ENCODE measurements at places on chromosomes 6 and 20. TPM values are rescaled to one million over a fixed set of nuclear protein-coding genes. Genes with fewer than 3 reads are reported as not detected.

DNA sequence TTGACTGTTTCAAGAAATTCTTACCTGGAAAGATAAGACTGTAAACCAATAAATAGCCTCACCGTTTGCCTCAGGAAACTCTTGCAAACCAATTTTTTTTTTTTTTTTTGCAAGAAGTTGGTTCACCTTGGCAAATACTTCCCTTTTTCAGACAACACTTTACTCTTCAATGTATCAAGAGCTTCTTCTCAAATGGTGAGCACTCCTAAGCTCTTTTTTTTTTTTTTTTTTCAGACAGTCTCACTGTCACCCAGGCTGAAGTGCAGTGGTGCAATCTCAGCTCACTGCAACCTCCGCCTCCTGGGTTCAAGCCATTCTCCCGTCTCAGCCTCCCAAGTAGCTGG is 22.7 kb upstream of the SNTA1 start:
- no peak overlapping the region for H3K27ac ChIP-seq
- no peaks in the 10 kb centered on the region for H3K36me3 ChIP-seq
- no peak for DNase-seq
- no peaks in the 10 kb centered on the region for H3K27me3 ChIP-seq
- no peak overlapping the region for H3K4me3 ChIP-seq

DNA sequence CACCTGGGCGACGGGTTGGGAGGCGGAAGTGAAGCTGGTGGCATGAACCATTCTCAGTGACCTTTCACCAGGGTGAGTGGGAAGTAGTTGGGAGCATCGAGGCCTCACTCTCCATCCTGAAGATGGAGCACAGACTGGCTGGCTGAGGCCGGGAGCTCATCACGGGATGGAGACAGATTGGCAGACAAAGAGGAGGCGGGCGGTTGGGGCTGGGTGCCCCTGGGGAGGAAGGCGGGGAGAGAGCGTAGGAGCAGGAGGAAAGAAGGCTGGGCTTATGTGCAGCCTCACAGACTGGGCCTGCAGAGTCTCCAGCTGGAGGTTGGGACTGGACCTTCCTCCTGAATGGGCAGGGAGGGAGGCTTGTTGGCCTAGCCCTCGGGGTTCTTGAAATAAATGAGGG is 44.2 kb upstream of the SCRT2 start:
- no peak for DNase-seq
- peaks cover 5% of the 10 kb centered on the region for H3K27me3 ChIP-seq
- no peaks in the 10 kb centered on the region for H3K4me1 ChIP-seq
- H3K36me3 ChIP-seq = no peaks in the 10 kb centered on the region
- no peak overlapping the region for H3K4me3 ChIP-seq
- H3K27ac ChIP-seq = no peak overlapping the region

GRCh38 chr6:45299096-45299581 is 29.0 kb upstream of the RUNX2 start:
- no peaks in the 10 kb centered on the region for H3K36me3 ChIP-seq
- no peaks in the 10 kb centered on the region for H3K27me3 ChIP-seq
- no peak overlapping the region for H3K27ac ChIP-seq
- H3K4me3 ChIP-seq = no peak overlapping the region
- H3K4me1 ChIP-seq = no peaks in the 10 kb centered on the region

GRCh38 chr6:23659125-23659524 is 466.9 kb upstream of the NRSN1 start:
- no peaks in the 10 kb centered on the region for H3K4me1 ChIP-seq
- no peaks in the 10 kb centered on the region for H3K36me3 ChIP-seq
- no peak overlapping the region for H3K4me3 ChIP-seq
- H3K27me3 ChIP-seq = no peaks in the 10 kb centered on the region

DNA sequence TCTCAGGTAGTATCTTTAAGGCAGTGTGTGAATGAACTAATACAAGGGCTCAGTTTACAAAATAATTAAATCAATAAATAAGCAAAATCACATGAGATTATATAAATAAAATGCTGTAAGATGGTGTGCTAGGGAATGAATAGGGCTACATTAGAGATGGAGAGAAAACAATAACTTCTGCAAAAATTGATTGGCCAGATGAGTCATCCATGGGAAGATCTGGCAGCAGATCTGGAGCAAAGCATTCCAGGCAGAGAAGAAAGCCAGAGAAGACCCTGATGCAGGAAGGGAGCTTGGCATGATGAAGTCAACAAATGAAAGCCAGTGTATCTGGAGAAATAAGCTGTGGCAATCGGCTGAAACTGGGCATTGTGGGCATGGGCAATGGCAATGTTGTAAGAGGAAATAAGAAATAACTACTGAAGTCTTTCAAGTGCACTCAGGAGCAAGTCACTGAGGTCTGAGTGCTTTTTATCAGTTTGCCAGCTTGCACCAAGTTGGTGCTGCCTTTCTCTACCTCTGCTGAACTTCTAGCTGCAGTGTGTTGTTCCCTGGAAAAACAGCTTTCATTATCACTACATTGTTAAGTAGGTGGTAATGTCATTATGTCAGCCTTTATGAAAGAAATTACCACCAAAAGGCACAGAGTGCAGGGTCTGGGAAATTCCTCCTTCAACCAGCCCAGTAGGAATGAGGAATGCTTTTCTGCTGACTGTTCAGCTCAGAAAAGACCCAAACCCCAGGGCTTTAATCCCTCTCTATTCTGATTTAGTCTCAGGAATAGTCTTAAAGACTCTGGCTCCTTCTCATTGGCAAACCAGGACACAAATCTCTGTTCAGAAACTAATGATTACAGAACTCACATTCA is 231.6 kb downstream of the HTR1B start:
- no peaks in the 10 kb centered on the region for H3K4me1 ChIP-seq
- no peak overlapping the region for H3K27ac ChIP-seq
- H3K27me3 ChIP-seq = no peaks in the 10 kb centered on the region
- DNase-seq = no peak
- no peaks in the 10 kb centered on the region for H3K36me3 ChIP-seq
- H3K4me3 ChIP-seq = no peak overlapping the region

DNA sequence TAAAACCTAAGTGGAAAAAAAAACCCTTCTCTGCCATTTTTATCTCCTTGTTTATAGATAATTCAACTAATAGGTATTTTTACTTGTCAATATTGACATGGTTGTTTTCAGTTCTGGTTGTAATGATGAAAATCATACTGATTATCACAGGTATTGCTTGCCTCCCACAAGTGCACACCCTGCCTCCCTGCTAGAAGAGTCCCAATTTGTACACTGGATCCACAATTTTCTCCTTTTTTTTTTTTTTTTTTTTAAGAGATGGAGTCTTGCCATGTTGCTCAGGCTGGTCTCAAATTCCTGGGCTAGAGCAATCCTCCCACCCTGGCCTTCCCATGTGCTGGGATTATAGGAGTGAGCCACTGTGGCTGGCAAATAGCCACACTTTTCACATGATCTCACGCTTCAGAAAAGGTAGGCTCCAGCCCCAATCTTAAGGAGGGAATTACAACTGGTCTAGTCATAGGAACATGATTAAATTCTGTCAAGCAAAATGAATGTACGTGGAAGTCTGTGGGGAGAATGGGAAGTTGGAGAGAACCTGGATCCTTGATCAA is 12.3 kb downstream of the DYNLT2 start:
- H3K36me3 ChIP-seq = no peaks in the 10 kb centered on the region
- no peaks in the 10 kb centered on the region for H3K4me1 ChIP-seq
- no peak overlapping the region for H3K4me3 ChIP-seq
- no peaks in the 10 kb centered on the region for H3K27me3 ChIP-seq

DNA sequence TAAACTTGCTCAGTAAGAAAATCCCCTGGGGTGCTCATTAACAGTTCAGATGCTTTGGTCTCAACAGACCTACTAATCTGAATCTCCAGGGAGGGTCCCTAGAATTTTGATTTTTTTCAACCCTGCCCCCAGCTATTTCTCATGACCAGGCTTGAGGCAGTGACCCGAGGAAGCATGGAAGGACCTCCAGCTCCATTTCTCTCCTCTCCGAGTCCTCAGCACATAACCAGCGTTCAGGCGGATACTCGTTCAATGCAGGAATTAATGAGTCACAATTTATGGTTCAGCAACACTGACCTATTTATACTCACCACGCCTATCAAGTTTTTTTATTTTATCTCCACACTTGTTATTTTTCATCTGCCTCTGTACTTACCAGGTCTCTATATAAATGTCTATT is 369.2 kb upstream of the CDH4 start:
- no peak for DNase-seq
- H3K27ac ChIP-seq = no peak overlapping the region
- H3K36me3 ChIP-seq = no peaks in the 10 kb centered on the region
- no peaks in the 10 kb centered on the region for H3K27me3 ChIP-seq

- DNase-seq = no peak
- no peak overlapping the region for H3K27ac ChIP-seq
- no peak overlapping the region for H3K4me3 ChIP-seq
- H3K36me3 ChIP-seq = no peaks in the 10 kb centered on the region
- H3K27me3 ChIP-seq = no peaks in the 10 kb centered on the region
Observed at GRCh38 chr6:124640432-124640831, 321.8 kb upstream of the RNF217 start.

DNA sequence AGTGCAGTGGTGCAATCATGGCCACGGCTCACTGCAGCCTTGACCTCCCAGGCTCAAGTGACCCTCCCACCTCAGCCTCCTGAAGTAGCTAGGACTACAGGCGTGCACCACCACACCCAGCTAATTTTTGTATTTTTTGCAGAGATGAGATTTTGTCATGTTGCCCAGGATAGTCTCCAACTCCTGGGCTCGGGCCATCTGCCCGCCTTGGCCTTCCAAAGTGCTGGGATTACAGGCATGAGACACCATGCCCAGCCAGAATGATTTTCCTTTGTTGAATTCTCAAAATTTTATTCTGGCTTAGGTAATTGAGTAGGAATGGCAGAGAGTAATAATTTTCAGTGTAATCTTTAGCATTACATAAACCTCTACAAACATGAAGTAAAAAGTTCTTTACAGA is 37.1 kb downstream of the SLC16A10 start:
- no peak overlapping the region for H3K4me3 ChIP-seq
- H3K36me3 ChIP-seq = no peaks in the 10 kb centered on the region
- no peak for DNase-seq
- H3K27ac ChIP-seq = no peak overlapping the region
- H3K27me3 ChIP-seq = no peaks in the 10 kb centered on the region
- H3K4me1 ChIP-seq = no peaks in the 10 kb centered on the region

The HLA-DOA gene
- not detected for total RNA-seq

The OTOR gene
- not detected for total RNA-seq

- no peaks in the 10 kb centered on the region for H3K27me3 ChIP-seq
- DNase-seq = peak; percentile 91
- peak overlapping the region; percentile 82 for H3K4me3 ChIP-seq
- H3K27ac ChIP-seq = peak overlapping the region; percentile 76
- H3K36me3 ChIP-seq = peaks cover 34% of the 10 kb centered on the region
- peaks cover 19% of the 10 kb centered on the region for H3K4me1 ChIP-seq
Observed at GRCh38 chr6:31729979-31730630, 1.0 kb upstream of the DDAH2 start.

The TAAR1 gene
- not detected for total RNA-seq

The PTCRA gene
- not detected for total RNA-seq

DNA sequence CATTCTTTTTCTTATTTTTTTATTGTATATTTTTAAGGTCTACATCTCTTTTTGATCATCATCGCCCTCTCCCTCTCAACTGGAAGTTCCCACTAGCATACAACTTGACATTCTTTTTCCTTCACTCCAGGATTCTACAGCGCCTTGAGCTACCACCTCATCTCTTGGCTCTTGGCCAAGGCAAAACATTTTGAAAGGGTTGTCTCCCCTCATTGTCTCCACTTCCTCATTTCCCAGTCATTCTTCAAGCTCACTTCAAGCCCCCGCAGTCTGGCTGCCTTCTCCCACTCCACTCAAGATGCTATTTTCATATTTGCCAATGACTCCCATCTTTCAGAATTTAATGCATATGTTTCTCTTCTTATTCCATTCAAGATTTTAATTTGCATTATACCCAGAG is 63.0 kb downstream of the OPN5 start:
- no peaks in the 10 kb centered on the region for H3K27me3 ChIP-seq
- no peaks in the 10 kb centered on the region for H3K4me1 ChIP-seq
- no peak for DNase-seq
- H3K36me3 ChIP-seq = no peaks in the 10 kb centered on the region

DNA sequence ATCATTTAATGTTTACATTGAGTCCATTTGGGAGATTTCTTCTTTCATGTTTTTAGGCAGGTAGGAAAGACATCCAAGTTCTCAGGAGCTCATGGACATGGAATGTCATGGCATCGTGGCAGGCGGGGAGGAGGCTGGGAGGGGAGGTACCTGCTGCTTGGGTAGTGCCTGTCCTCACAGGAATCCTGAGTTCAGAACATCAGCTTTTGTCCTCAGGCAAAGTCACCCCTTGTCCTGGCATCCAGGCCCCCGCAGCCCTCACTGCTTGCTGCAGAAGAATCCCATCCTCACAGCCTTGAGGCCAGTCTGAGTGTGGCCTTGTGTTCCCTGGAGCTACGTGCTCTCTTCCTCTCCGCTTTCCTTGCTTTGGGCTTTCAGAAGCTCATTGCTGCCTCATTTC is 157.4 kb downstream of the CFAP61 start:
- no peak for DNase-seq
- H3K27ac ChIP-seq = no peak overlapping the region
- no peaks in the 10 kb centered on the region for H3K36me3 ChIP-seq
- no peaks in the 10 kb centered on the region for H3K4me1 ChIP-seq

GRCh38 chr6:814378-815347 is 121.7 kb upstream of the EXOC2 start:
- H3K36me3 ChIP-seq = no peaks in the 10 kb centered on the region
- no peaks in the 10 kb centered on the region for H3K4me1 ChIP-seq
- no peak for DNase-seq
- no peaks in the 10 kb centered on the region for H3K27me3 ChIP-seq
- H3K27ac ChIP-seq = no peak overlapping the region
- H3K4me3 ChIP-seq = no peak overlapping the region

The BRD2 gene
- 75.6 TPM for total RNA-seq

- peaks cover 10% of the 10 kb centered on the region for H3K27me3 ChIP-seq
- no peaks in the 10 kb centered on the region for H3K36me3 ChIP-seq
- DNase-seq = no peak
- no peaks in the 10 kb centered on the region for H3K4me1 ChIP-seq
Observed at GRCh38 chr6:30424549-30424948, 64.8 kb upstream of the HLA-E start.

- DNase-seq = no peak
- no peak overlapping the region for H3K4me3 ChIP-seq
- no peak overlapping the region for H3K27ac ChIP-seq
- no peaks in the 10 kb centered on the region for H3K4me1 ChIP-seq
- H3K27me3 ChIP-seq = no peaks in the 10 kb centered on the region
- no peaks in the 10 kb centered on the region for H3K36me3 ChIP-seq
Observed at GRCh38 chr6:105951322-105951721, 134.8 kb upstream of the PRDM1 start.

DNA sequence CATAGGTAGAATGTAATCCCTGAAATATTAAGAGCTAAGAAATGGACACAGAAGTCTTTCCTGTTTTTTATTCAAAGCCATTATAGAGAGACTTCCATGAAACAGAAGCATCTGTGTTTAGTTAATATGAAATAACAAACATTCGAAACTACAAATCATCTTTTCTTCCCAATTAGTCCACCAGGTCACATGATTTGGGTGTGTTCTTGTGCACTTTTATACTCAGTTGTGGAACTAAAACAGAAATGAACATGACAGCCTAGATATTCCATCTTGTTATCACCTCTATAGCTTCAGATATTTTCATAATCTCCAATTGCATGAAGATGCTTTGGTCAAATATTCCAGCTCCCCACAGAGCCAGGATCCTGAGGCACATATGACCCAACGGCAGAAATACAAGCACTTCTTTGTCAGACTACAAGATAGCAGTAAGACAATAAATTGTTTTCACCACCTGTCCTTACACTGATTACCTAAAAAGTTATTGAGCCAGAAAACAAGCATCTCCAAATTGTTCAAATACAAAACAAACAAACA is 116.8 kb upstream of the BEND6 start:
- no peak overlapping the region for H3K27ac ChIP-seq
- no peak overlapping the region for H3K4me3 ChIP-seq
- no peak for DNase-seq
- H3K36me3 ChIP-seq = no peaks in the 10 kb centered on the region
- H3K4me1 ChIP-seq = peaks cover 7% of the 10 kb centered on the region
- H3K27me3 ChIP-seq = no peaks in the 10 kb centered on the region

The FKBP1A gene
- 71.4 TPM for total RNA-seq

The TAF8 gene
- 13.9 TPM for total RNA-seq
